ENCODE measurements at places on chromosomes 5 and 9. TPM values are rescaled to one million over a fixed set of nuclear protein-coding genes. Genes with fewer than 3 reads are reported as not detected.
A peak's percentile ranks its signal among the peaks of the same experiment; 100 is the strongest.

DNA sequence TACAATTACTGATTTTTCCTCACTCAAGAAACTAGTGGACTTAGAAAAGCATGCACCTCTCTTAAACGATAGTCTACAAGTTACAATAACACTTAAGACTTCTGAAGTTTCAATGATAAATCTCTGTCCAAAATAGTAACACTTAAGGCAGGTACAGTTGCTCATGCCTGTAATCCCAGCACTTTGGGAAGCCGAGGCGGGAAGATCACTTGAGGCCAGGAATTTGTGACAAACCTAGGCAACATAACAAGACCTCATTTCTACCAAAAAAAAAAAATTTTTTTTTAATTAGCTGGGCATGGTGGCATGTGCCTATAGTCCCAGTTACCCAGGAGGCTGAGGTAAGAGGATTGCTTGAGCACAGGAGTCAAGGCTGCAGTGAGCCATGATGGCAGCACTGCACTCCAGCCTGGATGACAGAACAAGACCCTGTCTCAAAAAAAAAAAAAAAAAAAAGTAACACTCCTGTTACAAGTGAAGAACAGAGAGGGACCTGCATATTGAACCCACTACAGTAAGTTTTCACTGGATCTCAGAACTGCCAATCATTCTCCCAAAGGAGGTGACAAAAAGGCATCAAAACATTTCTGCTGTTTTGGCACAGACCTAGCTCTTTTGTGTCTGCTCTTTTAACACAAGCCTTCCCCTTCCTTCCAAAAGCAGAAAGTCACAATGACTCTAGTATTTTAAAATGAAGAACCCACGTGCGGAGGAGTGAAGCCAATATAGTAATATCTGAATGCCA lies 3.5 kb downstream of the ABITRAM start:
- DNase-seq, result no peak

DNA sequence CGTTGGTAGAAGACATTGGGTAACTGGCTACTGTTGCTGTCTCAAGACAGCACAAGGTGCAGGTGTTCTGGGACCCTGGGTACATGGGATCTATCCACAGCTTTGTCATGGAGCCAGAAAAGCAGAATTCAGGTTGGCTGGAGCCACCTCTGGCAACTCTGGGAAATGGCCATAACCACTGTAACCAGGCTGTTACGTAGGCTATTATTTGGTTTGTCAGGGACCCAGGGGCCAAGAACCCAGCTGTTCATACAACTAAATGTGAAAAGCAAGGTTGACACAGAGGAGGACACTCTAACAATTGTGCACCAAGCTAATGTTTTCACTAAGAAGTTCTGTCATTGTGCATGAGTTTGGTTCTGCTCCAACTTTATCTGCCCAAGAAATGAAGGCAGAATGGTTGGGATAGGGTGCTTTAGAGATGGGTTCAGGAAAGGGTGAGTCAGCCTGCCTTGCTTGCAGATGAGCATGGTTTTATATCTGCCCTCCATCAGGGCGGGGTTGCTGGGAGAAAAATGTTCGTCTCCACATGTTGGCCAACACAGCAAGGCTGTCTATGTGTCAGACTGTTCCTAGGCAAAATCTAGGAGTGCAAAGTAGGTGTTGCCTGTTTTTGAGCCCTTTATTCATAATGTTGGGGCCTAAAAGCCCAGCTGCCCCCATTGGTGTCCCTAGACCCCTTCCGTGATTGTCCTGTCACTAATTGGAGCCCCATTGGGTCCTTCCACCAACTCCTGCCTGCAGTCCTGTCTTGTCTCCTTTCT lies 131.3 kb upstream of the DAP start:
- DNase-seq, result no peak

DNA sequence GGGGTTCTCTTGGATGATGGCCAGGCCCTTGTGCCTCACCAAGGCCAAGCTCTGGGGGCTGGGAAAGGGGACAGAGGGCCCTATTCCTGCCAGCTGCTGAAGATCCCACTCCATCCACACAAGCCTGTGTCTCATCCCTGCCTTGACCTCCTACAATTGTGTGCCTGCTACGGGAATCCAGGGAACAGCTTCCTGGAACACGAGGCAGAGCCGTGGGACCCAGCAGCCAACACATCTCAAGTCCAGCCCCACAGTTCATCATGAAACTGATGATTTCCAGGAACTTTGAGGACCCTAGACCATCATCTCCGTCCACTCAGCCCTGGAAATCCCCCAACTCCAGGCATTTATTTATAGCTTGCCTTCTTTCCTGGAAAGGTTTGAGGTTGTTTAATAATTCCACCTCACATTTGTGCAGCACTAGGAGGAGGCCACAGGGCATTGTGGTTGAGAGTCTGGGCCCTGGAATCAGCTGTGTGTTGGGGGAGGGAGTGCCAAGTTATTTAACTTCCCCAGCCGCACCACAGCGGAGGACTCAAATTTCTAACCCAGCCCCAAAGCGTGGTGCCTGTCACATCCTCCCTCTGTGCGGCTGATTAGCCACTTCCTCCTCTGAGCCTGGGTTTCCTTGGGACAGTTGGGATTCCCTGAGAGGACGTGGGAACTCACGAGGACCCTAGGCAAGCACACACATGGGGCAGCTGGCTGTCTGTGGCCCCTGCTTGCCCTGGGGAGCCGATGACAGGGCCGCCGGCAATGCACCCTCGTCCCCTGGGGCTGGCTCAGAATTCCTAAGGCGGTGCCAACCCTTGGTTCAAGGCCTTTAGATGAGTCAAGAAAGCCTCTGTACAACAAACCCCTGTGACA lies 58.2 kb upstream of the GGTA1 start:
- DNase-seq, result peak; percentile 25

DNA sequence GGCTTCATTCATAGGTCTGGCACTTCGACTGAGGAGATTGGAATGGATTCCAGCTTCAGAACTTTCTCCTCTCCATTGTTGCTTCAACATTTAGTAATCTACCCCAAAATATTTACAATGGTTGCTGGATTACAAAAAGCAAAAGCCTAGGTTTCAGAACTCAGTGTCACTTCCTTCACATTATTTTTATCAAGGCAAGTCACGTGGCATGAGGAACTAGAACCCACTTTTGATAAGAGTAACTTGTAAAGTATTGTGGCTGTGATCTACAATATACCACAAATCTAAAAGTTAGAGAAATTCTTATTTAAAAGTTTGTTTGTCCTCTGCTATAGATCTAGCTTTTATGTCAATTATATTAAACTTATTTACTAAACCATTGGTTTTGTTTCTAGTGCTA lies 39.7 kb upstream of the ANKDD1B start:
- DNase-seq, result no peak

DNA sequence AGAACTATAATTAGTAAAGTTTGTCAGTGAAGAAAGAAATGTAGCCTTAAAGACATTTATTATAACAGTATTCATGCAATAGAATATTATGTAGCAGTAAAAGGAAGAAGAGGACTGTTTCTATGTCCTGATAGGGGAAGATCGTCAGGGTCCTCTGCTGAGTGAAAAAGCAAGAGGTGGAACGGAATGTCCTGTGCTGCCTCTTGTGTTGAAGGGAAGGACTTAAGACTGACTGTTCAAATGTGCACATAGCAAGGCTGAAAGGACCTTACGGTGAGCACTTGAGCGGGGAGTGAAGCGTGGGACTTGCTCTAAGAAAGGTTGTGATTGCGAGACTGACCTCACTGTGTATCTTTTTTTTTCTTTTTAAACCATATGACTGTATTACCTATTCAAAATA lies 63.2 kb downstream of the SNX24 start:
- no peak for DNase-seq

DNA sequence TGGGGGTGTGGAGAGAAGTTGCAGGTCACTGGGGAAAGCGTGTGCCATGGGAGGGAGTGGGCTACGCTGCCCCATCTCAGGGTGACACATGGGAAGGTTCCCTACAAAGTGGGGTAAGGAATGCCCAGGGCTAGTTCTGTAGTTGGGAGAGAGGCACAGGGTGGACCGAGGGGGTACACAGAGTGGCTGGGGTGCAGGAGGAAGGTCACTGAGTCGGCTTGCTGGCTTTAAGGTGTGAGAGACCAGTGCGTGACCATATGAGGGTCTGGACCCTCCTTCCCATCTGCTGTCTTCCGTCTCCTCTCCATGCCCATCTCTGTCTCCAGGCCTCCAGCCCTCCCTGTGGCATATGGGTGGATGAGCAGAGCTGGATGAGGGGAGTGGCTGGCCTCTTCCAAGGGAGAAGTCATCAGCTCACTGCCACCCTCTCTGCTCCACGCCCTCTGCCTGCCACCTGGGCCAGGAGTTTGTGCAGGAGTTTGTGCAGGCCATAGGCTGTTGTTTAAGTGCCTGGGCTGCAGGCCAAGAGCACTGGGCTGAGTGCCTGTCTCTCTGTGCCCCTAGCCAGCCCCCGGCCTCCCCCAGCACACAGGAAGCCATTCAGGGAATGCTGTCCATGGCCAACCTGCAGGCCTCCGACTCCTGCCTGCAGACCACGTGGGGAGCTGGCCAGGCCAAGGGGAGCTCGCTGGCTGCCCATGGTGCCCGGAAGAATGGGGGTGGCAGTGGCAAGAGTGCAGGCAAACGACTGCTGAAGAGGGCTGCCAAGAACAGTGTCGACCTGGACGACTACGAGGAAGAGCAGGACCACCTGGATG lies 96.8 kb downstream of the PHF2 start:
- no peak for DNase-seq

The STX17 gene
- 23.6 TPM for total RNA-seq

DNA sequence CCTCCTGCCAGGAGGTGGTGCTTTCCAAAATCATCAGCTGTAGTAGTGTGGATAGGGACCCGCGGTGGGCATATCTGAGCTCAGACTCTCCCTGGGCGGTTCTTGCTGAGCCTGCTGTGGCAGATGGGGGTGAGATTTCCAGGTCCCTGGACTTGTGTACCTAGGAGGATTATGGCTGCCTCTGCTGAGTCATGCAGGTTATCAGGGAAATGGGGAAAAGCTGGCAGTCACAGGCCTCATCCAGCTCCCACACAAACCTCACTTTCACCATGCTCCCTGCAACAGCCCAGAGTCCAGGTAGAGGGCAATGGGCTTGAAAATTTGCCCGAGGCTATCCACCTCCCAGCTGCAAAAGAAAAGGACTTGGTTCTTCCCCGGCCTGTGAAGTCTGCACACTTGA lies 23.4 kb upstream of the MAMDC2 start:
- no peak for DNase-seq

GRCh38 chr5:140295414-140295813 lies 7.5 kb downstream of the PFDN1 start:
- DNase-seq, result no peak

DNA sequence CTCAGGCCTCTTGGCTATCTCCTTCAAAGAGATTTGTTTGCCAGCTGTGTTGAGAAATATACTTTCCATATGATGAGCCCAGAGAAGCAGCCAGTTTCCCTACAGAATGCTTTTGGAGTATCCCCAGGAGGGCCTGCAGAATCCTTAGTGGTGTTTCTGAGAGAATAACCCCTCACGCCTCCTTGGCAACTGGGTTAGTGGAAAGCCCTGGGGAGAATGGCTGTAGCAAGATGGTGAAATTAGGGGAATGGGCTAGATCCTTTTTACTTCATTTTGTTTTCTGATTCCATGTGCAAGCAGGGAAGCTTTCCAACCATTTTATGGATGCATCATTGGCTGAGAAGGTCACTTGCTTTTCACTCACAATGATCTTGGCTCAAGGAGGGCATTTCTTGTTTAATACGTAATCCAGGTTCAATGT lies 364.6 kb downstream of the DMRT2 start:
- no peak for DNase-seq

The SHC3 gene
- 0.03 TPM for total RNA-seq

The C5orf46 gene
- not detected for total RNA-seq

DNA sequence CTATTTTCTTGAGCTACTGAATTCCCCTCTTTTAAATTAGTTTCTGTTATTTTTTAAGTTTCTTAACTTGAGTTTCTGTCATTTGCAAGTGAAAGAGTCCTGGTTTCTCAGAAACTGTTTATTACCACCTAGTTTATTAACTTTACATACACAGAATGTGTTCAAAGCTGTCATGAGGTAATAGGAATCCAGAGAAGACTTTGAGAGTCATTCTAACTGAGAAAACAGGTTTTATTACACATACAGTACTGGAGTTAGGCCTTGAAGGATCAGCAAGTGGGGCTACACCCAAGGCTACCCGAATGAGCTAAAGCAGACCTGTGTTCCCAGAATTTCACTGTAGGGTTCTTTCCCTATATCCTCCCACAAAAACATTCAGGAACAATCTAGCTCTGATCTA lies 33.1 kb downstream of the FAM114A2 start:
- DNase-seq, result no peak

The SLC46A2 gene
- total RNA-seq, result not detected

DNA sequence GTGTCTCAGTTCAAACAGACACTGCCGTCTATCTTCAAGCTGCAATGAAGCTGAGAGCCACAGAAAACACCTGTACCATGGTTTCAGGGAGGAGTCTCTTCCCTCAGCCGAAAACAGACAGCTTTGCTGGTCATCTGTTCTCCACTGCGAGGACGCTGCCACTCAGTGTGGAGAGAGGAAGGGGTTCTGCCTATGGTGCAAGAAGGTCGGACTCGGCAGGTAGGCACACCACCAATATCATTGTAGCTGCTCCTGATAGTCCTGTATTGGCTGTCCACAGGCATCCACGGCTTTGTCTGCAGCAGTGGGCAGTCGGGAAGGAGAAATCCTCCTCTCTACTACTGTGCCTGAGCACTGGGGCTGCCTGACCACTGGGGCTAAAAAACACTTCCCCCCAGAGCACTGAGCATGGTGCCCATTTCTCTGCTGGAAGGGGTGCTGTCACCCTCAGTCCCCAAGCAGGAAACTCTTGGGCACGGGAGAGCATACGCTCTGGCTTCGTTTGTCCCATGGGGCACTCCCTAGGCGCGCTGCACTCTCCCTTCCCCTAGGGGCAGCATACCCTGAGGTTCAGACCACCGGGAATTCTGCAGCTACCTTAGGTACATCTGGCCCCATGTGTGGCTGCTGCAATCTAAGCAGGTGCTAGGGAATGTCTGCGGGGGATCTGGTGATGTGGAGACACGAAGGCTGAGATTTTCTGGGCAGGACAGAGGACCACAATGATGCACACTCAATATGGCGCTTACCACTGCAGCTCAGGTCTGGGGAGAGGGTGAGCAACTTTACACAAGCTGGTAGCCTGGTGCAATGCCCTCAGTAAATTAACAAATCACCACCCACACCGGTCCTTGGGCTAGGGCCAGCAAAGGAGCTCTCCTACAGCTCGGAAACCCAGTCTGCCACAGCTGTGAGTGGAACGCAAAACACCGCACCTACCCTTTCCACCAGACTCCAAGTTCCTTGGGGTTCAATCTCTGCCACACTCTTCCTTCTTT lies 880.9 kb upstream of the SEMA6A start:
- no peak for DNase-seq

- no peak for DNase-seq
Observed at GRCh38 chr5:995318-995717, 13.3 kb upstream of the NKD2 start.

DNA sequence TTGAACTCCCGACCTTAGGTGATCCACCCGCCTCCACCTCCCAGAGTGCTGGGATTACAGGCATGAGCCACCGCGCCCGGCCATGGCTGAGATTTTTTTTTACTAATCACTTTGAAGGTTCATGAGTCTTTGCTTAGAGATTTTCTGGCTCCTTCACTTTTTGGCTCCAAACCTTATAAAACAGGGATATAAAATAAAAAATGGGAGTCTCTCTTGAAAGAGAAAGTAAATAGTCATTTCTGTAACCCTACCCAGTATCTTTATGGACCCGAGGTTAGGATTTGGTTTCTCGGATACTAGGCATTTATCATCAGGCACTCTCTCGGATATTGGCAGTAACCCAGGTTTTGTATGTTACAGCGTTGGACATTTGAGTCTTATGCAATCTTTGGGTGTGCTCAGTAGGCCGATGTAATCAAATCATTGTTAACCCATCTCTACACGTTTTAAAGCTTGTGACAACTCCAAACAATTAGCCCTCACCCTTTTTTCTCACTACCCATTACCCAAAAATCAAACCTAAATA lies 25.3 kb downstream of the STXBP1 start:
- no peak for DNase-seq

Data from GM12878 (cell line).